ENCODE measurements at places on chromosomes 1 and 21.
A peak's percentile ranks its signal among the peaks of the same experiment; 100 is the strongest.

DNA sequence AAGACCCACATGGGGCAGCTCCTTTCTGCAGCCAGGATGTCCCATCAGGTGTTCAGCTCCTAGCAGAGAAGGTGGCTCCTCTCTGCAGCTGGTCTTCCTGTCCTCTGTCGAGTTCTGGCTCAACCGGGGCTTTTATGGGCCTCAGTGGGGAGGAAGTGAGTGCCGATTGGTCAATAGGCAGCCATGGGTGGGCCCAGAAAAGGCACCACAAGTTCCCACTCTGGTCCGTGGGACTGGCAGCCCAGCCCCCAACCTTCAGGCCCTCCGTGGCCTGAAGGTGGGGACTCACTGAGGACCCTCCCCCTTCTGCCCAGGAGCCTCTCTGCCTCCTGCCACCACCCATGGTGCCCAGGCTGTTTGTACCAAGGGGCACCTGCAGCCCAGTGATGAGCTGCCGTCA, 161.7 kb upstream of the DUSP10 start:
- no peak for DNase-seq

GRCh38 chr21:34795548-34796180, 126.9 kb downstream of the CLIC6 start:
- no peak for DNase-seq

- no peak for DNase-seq
Measured at GRCh38 chr1:40454873-40455272, 4.6 kb downstream of the ZFP69B start.

- DNase-seq, result no peak
Measured at GRCh38 chr1:206841609-206842323, 23.7 kb upstream of the IL20 start.

DNA sequence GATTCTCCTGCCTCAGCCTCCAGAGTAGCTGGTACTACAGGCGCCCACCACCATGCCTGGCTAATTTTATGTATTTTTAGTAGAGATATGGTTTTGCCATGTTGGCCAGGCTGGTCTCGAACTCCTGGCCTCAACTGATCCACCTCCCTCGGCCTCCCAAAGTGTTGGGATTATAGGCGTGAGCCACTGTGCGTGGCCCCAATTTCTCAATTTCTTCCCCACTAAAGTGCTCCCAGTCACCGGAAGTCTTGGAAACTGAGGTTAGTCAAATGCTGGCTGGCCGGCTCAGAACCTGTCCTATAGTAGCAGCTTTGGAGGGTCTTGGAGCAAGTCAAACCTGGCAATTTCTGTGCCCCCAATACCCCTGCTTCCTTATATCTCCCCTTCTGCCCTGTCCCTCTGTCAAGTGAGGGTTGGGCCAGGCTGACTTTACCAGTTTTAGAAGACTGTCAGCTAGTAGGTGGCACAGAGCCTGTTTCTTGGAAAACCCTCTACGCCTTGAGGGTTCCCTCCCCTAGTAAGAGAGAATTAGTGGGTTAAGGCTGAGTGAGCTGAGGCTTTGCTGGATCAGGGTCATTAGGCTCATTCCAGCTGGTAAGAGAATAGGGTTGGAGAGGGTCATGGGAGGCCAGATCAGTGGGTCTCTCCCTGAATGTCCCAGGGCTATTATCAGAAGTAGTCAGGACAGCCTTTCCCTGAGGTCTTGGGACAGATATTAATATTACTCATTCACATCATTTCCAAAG, 8.3 kb upstream of the EPB41 start:
- no peak for DNase-seq

DNA sequence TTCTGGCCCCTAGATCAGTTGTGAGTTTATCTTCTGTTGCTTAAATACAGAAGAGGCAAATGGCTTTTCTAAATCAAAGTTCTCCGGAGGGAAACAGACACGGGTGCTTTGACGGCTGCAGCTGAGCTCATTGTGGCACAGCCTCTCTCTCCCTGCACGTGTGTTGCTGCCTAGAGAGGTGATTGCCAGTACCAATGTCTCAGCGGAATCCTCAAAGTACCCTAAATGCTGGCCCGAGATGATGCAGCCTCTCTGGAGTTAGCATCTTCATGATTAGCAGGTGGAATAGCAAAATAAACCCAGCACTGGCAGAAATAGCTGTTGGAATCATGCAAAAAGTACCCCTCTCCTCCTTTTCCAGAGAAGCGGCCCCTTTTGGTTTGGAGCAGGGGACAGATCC, 192.2 kb downstream of the PRDM2 start:
- DNase-seq, result no peak

GRCh38 chr1:2163205-2163604, 31.4 kb downstream of the FAAP20 start:
- no peak for DNase-seq

DNA sequence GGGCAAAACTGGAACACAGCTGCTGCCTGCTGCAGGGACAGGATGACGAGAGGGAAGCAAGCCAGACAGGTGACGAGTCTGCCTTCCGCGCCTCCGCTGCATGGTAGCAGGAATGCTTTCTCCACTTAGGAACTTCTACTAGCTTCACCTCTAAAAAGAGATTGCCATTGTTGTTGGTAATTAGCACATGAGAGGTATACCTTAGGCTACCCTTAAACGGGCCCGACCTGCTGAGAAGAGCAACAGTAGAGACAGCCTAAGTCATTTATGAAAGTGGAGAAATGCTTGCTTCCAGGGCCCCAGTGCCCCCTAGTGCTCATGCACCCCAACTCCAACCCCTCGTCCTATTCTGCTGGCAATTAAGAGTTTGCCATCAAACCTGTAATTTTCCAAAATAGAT, 96.9 kb upstream of the AKT3 start:
- no peak for DNase-seq

DNA sequence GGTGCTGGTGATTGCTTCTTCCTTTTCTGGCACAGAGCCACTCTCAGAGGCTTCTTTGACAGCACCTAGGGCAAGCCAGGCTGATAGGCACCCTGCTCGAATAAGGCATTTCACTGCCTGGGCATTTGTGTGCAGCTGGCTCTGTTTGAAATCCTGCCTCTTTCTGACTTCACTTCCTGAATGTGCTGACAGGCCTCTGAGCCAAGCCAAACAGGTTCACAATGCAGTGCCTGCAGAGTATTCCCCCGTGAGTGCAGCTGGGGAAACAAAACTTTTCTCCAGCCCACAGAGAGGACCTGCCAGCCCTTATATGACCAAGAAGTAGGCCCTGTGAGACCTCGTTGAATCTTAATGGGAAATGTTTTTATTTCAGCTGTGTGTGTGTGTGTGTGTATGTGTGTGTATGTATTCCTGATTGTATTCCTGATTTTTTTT, 10.4 kb downstream of the JUN start:
- peak; percentile 44 for DNase-seq

GRCh38 chr1:181767001-181767708, 283.8 kb downstream of the CACNA1E start:
- no peak for DNase-seq

- no peak for DNase-seq
Measured at GRCh38 chr1:241317676-241318075, 39.3 kb downstream of the RGS7 start.

- DNase-seq, result peak; percentile 78
Measured at GRCh38 chr1:165914136-165914798, 86.9 kb downstream of the UCK2 start.

DNA sequence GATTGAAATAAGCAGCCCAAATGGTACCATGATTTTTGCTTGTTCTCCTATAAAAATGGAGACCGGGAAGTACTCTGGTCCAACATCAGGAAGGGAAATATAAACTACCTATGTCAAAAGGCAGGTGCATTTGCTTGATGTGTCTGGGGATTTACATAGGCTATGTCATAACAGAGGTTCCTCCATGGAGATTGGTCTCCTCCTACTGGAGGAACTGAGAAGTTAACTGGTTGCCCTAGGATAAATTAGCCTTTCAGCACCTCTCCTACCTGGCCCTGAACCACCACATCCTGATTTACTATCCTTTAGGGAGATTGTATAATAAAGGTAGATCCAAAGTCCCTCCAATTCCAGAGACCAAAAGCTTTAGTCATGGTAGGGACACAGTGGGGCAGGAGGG, 1109.3 kb upstream of the B3GALT2 start:
- DNase-seq, result peak; percentile 60

DNA sequence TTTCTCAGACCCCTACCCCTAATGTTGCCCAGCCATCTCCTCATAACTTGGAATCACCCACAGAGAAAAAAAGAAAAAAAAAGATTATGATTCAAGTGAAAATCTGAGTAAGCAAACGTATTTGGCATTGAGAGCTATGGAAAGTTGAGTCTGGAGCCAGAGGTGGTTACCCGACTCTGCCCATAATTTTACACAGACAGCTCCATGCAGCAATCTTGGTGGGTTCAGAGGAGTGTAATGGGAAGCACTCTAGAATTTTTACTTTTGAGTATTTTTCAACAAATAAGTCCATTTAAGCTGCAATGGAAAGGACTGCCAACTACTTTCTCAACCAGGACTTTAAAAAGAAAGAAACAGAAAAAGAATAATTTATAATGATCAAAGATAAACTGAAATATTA, 62.7 kb downstream of the ZC3H11B start:
- no peak for DNase-seq

DNA sequence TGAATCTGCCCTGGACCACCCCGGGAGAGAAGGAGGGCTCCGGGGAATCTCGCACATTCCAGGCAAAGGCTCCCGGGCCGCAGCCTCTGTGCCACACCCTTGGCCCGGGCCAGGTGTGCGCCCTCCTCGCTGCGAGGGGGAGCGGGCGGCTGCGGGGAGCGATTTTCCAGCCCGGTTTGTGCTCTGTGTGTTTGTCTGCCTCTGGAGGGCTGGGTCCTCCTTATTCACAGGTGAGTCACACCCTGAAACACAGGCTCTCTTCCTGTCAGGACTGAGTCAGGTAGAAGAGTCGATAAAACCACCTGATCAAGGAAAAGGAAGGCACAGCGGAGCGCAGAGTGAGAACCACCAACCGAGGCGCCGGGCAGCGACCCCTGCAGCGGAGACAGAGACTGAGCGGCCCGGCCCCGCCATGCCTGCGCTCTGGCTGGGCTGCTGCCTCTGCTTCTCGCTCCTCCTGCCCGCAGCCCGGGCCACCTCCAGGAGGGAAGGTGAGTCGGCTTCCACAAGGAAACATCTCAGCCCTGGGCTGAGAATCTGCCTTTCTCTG, at the start of gene LAMC2:
Gene LAMC2 (plus strand): TSS at position 324 of the 550 bp plus-strand sequence. CDS start 89 bp downstream, at position 413.
- no peak for DNase-seq

- no peak for DNase-seq
Measured at GRCh38 chr1:176811511-176812288, 348.7 kb downstream of the PAPPA2 start.

DNA sequence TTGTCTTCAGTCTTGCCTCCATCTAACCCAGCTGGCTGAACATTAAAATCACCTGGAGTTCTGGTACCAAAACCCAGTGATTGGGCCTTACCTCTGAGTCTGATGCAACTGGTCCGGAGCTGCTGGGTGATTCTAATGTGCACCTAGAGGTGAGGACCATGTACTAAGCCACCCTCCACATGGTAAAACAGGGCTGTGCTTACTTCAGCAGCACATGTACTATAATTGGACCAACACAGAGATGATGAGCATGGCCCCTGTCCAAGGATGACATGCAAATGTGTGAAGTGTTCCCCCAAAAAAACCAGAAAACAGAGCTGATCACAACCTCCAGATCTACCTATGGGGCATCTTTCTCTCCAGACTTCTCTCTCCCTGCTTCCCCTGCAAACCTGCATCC, 37.0 kb downstream of the ELK4 start:
- no peak for DNase-seq

GRCh38 chr1:83800066-83800465, 198.9 kb downstream of the TTLL7 start:
- no peak for DNase-seq

DNA sequence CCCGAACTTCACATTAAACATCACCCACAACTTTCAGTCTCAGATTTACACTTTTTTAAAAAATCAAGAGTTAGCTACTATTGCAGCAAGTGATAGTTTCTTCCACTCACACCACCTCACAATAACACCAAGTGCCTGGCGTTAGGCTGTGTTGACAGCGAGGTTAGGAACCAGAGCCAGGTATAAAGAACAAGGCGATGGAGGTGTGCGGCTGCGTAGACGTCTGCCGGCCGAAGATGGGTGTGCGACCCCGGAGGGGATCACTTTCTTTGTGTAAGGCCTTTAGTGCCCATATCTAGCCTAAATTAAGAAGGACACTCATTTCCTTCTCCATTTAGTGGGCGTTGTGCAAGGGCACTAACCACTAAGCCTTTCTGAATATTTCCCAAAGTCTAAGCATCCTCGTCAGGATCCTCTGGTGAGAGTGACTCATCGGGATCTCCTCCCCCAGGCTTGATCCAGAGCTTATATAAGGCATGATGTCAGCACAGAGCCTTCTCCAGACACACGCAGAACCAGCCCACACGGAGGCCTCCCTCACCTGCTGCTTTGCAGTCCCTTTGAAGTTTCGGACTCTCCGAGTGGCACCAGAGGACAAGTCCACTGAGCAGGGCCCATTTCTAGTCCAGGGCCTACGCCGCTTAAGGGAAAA, 11.8 kb downstream of the NHLH2 start:
- no peak for DNase-seq

- DNase-seq, result no peak
Measured at GRCh38 chr1:25431955-25432719, 1.4 kb downstream of the MACO1 start.

DNA sequence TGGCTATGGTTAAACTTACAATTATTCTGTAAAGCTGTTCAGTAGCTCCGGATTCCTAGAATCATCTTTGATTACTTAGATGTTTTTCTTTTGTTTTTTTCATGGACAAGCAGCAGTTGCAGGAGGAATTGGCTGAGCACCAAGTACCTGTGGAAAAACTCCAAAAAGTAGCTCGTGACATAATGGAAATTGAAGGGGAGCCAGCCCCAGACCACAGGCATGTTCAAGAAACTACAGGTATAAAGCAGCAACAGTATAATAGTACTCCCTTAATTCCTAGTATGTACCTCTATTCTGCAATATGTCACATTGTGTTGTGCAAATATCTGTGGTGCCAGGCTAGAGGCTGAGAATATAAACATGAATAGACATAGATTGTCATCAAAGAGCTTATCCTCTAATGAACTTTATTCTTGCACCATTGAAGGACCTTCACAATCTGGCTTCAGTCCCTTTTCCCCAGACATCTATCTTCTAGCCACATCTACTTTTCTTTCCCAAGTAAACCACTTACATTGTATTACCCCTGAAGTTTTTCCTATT, 132.3 kb upstream of the BMP8A start:
- DNase-seq, result no peak

- no peak for DNase-seq
Measured at GRCh38 chr1:49356594-49356993, 579.9 kb upstream of the BEND5 start.

GRCh38 chr1:41851589-41851988, 67.1 kb downstream of the HIVEP3 start:
- peak; percentile 81 for DNase-seq

All from KBM-7 (cell line).